Posterior cingulate gyrus (tissue), 11 donors: ENCODE measurements at places on chromosomes 1 and 21.

DNA sequence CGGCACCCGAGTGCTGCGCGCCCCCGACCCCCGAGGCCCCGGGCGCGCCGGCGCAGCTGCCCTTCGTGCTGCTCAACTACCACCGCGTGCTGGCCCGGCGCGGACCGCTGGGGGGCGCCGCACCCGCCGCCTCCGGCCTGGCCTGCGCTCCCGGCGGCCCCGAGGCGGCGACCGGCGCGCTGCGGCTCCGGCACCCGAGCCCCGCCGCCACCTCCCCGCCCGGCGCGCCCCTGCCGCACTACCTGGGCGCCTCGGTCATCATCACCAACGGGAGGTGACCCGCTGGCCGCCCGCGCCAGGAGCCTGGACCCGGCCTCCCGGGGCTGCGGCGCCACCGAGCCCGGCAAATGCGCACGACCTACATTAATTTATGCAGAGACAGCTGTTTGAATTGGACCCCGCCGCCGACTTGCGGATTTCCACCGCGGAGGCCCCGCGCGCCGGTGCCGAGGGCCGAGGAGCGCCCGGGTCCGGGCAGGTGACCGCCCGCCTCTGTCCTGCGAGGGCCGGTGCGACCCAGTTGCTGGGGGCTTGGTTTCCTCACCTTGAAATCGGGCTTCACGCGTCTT is 49.0 kb downstream of the SIM2 start:
- peak; percentile 60 for DNase-seq

GRCh38 chr1:81327743-81328142 is 473.0 kb upstream of the ADGRL2 start:
- DNase-seq, result no peak

GRCh38 chr1:109356915-109357314 is 40.8 kb downstream of the SORT1 start:
- no peak for DNase-seq

DNA sequence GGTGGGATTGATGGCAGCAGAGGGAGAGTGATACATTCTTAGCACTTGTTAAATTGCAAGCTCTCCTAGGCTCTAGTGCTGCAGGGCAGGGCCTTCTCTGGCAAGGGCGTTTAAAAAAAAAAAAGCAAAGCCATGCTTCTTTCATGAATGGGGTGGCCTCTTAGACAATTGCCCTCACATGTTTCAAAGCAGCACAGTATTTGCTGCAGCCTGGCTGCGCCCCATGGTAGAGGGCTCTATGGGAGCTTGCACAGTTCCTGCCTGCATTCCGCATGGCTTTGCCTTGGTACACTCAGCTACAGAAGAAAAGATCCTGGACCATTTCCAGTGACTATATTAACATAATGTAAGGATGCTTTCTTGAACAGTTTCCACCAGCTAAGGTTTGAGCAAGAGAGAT is 267.2 kb downstream of the ZNF648 start:
- no peak for DNase-seq

- no peak for DNase-seq
Observed at GRCh38 chr1:185663332-185663731, 70.9 kb upstream of the HMCN1 start.

DNA sequence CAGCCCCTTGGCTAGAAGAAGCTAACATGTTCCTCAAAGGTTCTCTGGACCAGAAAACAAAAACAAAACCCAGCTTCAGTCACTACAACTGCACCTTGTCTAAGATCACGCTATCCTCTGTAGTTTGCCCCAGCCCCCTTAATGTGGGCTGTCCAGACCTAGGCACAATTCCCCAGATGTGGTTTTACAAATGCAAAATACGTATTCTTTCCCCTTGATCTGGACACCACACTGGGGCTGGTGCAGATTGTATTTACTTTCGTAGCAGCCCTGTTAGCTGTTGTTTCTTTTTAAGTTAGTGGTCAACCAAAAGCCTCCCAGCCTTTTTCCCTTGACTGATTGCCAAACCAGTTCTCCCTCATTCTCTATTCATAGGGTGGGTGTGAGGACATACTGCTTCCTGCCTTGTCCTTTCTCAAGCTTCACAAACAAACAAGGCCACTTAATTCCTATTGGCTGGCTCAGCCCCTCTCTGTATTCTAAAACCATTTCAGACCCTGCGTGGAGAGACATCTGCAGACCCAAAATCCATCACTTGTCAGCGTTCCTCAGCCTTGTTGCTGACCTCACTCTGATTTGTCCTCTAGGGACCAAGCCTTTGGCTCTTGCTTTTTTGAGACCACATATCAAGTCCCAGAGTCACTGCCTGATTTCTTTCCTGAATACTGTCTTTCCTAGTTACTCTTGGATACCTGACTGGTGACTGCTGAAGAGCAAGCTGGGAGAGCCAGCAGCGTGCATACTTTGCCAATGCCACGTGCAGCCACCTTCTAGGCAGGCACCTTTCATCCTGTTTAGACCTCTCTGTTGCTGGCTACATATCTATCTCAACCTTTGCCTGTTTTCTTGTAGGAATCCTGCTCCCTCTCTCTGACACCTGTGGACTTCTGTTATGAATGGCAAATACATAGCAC is 96.4 kb upstream of the RAB3GAP2 start:
- no peak for DNase-seq

DNA sequence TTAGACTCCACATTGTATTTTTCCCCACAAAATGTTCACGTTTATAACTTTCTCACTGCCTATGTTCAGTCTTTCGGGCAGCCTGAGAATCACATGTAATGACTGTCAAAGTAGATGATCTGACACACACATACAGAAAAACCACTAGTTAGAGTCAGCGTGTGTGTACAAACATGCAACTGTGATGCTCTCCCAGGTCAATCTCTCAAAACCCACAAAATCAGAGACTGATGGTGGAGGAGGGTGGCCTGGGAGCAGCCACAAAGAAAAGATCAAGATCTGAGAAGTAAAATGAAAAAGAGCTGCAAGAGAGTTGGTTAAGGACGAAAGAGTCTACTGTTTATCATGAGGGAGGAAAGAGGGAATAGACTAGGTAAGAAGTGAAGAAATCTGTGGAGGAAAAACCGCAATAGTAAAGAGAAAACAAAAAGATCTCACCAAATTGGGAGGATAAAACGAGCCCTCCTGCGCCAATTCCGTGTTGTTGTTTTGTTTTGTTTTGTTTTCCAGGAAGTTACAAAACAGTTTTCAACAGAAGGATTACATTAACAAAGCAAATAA is 2.3 kb downstream of the EGLN1 start:
- no peak for DNase-seq

GRCh38 chr1:183039985-183040447 is 16.8 kb downstream of the LAMC1 start:
- DNase-seq, result no peak

GRCh38 chr1:205561501-205562203 is 57.2 kb downstream of the CDK18 start:
- DNase-seq, result no peak

DNA sequence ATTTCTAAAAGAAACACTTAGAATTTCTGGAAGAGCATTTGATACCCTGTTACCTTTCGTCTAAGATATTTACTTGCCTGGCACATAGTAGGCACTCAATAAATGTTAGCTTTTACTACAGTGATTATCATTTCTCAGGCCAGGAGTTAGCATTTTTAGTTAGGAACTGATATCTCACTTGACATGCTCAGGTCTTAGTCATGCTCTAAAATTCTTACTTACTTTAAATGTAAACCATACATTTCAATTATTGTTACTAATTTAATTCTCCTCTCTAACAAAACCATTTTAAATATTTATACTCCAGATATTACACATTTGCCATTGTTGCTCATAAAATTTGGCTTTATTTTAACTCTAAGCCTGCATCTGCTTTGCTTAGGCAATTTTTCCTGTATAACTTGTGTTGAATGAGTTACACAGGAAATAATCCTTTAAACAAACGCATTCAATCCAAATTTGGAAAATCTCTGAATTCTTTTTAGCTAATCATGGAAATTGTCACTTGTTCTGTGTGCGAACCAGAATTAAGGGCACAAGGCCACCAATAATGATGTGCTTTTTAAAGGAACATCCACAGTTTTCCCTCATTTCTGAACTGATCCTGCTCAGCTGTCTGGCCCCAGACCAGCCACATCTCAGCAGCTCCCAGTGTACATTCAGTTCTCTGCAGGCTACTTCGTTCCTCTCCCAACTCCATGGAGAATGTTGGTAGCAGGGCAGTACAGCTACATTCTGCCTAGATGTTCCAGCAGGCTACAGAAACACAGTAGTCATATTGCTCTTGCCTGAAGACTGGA is 15.6 kb downstream of the NIBAN1 start:
- DNase-seq, result no peak

DNA sequence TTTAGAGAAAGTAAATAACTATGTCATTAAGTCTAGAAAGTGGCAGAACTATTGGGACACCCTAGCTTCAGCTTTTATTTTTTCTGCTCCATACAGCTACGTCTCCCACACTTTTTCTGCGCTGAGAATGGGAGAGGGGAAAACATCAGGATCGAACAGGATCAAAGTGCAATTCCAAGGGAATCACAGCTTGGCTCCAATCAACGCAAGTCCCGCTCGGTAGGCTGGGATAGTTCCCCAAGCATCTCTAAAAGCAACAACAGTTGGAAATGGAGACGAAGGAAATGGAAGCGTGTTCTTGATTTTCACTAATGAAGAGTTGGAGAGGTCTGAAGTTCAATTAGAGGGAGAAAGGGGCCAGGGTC is 536 bp downstream of the HMGCL start:
- no peak for DNase-seq

DNA sequence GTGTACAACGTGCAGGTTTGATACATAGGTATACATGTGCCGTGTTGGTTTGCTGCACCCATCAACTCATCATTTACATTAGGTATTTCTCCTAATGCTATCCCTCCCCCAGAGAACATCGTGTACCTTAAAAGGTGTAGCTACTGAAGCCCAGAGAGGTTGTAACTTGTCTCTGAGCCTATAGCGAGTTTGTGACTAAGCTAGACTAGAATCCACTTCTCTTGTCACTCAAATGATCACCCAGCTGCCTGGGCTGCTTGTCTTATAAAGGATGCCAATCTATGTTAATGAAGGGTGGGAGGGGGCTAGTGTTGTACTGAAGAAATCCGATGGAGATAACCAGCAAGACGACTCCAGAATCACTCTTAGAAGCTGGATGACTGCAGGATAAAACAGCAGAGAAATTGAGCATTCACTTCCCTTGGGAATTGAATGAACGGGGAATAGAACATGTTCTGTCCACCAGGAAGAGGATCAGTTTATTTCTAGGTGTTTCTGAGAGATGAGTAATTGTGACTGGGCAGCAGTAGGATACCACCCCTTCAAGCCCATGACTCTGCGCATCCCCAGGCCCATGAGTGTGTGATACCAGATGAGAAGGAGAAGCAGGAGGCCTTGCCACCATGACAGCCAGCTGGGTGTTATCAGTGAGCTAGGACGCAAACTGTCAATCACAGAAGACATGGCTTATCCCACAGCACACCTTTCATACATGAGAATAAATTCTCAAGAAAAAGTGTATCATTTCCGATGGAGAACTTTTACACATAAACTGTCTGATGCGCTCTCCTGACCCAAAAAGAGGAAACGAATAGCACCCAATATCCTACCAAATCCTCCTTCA is 390.4 kb downstream of the NTNG1 start:
- DNase-seq, result no peak

DNA sequence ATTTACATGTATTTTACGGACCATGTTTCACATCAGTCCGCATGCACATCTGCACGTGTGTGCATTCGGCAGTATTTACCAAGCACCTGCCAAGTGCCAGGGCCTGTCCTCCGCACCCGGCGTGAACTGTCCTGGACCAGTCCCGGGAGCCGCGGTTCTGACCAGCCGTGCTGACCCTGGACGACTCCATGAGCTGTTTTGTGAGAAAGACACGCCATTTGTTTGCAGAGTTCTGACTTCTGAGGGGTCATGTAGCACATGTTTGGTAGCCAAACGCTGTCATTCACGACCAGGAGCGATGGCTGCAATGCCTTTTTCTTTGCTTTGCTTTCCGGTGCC is 3.3 kb upstream of the OLIG2 start:
- no peak for DNase-seq

DNA sequence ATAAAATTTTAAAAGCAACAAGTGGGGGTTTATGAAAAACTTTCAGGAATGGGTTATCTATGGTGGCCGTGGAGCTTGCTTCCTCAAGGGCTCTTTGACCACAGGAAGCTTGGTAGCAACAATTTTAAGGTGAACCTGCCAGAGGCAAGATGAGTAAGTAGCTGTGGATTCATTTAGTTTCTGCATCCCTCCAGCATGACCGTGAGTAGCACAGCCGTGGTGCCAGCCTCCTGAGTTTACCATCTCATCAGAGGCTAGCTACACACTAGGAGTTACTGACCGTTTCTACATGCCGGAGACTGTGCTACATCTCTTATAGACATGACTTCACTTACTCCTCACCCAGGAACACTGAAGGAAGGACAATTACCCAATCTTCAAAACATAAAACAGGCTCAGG is 30.1 kb upstream of the PLEKHG5 start:
- DNase-seq, result no peak

- DNase-seq, result peak; percentile 64
Observed at GRCh38 chr1:44835738-44836675, 7.0 kb downstream of the PTCH2 start.

- DNase-seq, result no peak
Observed at GRCh38 chr1:86195281-86195680, 38.7 kb upstream of the COL24A1 start.

DNA sequence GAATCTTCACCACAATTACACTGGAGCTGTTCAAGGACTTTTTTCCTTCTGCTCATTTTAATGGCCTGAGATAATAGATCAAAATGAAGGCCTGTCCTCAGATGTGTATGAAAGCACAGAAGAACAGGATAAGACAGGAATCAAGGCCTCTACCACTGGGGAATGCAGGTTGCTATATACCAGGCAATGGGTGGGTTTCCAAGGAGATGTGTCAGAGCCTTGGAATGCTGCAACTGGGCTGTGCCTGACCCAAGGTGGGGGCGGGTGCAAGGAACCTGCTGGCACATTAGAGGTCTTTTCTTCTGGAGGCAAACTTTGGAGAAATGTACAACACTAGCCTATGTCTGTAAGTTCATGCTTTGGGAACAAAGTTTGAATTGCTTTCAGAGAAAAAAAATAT is 21.7 kb upstream of the LAMC2 start:
- no peak for DNase-seq

- DNase-seq, result no peak
Observed at GRCh38 chr1:119975006-119975405, 78.7 kb upstream of the ADAM30 start.

DNA sequence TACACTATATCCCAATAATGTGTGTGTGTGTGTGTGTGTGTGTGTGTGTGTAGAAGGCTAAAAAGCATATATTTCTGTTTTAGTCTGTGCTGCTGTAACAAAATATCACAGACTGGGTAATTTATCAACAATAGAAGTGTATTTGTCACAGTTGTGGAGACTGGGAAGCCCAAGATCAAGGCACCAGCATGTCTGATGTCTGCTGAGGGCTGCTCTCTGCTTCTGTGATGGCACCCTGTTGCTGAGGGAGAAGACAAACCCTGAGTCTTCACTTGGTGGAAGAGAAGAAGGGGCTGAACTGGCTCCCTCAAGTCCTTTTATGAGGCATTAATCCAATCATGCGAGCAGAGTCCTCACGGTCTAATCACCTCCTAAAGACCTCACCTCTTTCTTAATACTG is 23.0 kb upstream of the RAB4A start:
- DNase-seq, result no peak

- DNase-seq, result peak; percentile 80
Observed at GRCh38 chr1:56578963-56579875, at the start of gene PLPP3. TSS of gene PLPP3 (minus strand) at chr1:56579563. CDS start at chr1:56579016, 547 bp downstream.

- no peak for DNase-seq
Observed at GRCh38 chr1:208997726-208998312, 585.7 kb upstream of the CAMK1G start.
